ENCODE measurements at places on chromosomes 13 and 19.
A peak's percentile ranks its signal among the peaks of the same experiment; 100 is the strongest.

DNA sequence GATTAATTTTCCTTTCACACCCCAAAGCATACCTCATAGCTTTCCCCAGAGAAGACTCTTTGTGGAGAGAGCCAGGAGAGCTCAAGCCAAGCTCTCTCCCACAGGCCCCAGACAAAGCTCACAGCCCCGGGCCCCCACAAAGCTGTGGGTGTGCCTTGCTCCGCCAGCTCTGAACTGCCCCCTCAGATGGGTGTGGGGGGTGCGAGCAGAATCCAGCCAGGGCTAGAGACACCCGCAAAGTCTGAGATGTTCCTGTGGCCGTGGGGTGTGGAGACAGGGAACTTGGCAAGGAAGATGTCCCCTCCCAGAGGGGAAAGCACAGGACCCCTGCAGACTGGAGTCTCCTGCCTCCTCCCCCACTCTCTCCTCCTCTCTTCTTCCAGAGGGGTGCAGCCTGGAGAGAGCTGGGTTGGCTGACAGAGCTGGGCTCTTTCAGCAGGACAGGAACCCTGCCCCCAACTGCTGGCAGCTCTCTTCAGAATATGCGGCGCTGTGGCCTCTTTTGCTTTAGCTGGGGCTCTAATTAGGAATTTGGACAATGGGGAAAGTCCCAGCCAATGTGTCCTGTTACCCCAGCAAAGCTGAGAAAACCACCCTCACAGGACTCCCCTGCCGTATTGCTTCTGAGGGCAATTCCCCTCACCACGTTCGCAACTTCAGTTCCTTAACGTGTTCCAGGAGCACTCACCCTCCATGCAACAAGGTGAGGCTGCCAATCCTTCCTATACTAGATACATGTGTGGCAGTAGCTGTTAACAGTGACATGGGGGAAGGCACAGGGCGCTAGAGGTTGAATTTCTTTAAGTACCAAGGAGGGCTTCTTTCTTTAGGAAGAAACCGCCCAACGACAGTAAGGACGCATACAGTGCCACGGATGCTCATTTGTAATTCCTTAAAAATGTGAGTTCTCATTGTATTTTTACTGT lies 170.0 kb downstream of the COL4A1 start:
- no peak for DNase-seq

- DNase-seq = no peak
Observed at GRCh38 chr13:31588316-31588715, 151.0 kb upstream of the RXFP2 start.

GRCh38 chr13:50732712-50733111 lies 110.8 kb downstream of the DLEU7 start:
- DNase-seq = no peak

DNA sequence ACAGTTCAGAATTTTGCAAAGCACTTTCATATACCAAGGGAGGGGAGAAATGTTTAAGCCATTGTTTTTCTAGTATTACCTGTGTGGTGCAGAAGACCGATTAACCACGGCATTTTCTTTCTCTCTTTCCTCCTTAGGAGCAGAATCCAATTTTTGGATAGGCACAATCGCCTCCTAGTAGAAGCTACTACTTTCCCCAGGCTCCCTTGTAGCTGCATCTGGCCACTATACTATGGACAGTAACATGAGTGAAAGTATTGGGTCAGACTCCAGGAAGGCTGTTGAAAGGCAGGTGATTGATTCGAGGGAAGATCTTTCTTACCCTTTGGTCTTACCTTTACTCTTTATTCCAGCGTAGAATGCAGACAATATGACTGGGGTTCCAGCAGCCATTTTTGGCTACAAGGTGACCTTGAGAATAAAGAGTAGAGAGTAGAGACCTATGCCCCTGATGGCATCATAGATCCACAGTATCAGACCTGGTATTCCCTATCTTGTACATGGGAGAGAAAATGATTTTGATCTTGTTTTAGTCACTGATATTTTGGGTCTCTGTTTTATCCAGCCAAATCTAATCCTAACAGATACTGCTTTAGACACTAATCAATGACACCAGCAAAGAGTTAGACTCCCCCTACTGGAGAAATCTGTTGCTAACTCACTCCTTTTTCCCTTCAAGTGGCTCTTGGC lies 77.0 kb downstream of the LRRC63 start:
- DNase-seq = no peak

DNA sequence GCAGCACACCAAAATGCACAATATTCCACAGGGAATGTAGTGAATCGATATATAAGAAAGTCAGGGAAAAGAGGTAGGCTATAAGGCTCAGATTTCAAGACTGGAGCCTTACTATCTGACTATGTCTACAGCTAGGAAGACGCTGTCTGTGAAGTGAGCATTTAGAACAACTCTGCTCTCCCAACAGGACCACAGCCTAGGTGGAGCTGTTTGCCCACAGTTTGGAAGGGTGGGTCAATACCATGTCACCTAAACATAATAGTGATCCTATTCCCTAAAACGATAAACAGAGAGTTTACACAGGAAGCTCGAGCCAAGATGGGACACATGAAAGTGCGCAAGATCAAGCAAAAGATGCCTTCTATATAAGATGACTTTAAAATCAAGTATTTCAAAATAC lies 2486.0 kb upstream of the PCDH20 start:
- no peak for DNase-seq

- no peak for DNase-seq
Observed at GRCh38 chr13:107574517-107575210, 640.7 kb downstream of the LIG4 start.

- DNase-seq = no peak
Observed at GRCh38 chr19:30401956-30402355, 29.8 kb downstream of the ZNF536 start.

- no peak for DNase-seq
Observed at GRCh38 chr13:91085127-91085526, 262.4 kb upstream of the MIR17HG start.

- no peak for DNase-seq
Observed at GRCh38 chr19:40378509-40378908, 11.5 kb downstream of the HIPK4 start.

GRCh38 chr19:55161571-55162322 lies 4.2 kb upstream of the TNNI3 start:
- no peak for DNase-seq

- no peak for DNase-seq
Observed at GRCh38 chr13:79481685-79482052, 714 bp downstream of the NDFIP2 start.

DNA sequence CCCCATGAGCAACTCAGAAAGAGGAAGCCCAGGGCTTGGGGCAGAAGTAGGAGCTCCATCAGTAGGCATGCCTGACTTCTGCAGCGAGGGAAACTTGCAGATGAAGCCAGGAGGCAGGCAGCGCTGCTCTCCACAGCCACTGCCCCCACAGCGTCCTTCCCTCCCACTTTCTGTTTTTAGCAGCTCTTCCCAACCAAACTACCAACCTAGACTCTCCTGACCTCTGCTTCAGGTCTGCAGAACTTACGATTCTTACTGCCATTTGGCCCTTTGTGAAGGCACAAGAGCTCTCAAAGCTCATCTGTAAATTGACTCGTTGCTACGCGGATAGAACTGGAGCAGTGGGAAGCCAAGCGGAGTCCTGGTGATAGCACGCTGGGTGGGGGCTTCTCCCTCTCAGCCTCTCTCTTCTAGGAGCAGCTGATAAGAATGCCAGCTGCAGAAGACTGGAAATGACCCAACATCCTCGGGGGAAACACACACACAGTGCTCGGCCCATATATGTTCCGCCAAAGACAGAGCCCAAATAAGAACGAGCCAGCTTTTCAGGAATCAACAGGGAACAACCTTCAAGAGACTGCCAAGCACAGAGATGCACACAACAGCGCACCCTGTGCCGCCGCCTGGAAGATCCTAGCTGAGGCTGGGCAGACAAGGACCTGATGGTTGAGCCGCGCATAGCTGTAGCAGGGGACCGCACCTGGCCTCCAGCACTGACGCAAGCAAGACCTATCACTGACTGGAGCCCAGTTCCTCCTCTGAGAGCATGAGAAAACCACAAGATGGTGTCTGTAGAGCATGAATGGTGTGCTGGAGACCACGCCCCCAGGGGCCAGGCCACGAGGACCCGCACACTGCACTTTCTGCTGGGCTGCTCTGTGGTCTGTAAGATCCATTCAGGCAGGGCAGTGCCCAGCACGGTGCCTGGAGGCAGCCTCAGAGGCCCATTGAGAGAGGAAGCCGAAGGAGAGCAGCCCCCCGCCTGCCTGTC lies 15.9 kb upstream of the SLC35E1 start:
- DNase-seq = no peak

- DNase-seq = no peak
Observed at GRCh38 chr13:98507282-98507797, 69.6 kb downstream of the STK24 start.

DNA sequence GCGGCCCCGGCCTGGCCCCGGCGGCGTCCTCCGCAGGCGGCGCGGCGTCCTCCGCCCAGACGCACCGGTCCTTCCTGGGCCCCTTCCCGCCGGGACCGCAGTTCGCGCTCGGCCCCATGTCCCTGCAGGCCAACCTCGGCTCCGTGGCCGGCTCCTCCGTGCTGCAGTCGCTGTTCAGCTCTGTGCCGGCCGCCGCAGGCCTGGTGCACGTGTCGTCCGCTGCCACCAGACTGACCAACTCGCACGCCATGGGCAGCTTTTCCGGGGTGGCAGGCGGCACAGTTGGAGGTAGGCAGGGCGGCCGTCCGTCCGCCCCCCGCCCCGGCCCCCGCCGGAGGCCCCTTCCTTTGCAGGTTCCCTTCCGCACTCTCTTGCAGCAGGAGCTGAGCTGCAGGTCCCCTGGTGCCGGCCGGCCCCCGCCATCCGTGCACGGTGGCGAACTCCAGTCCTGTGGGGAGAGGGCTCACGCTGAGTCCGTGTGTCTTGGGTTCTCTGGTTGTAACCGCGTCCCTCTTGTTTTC lies 9.2 kb downstream of the PLEKHJ1 start:
- no peak for DNase-seq

- DNase-seq = no peak
Observed at GRCh38 chr13:82934000-82934399, 948.3 kb downstream of the SLITRK1 start.

- no peak for DNase-seq
Observed at GRCh38 chr19:19134687-19135158, 3.6 kb downstream of the TMEM161A start.

DNA sequence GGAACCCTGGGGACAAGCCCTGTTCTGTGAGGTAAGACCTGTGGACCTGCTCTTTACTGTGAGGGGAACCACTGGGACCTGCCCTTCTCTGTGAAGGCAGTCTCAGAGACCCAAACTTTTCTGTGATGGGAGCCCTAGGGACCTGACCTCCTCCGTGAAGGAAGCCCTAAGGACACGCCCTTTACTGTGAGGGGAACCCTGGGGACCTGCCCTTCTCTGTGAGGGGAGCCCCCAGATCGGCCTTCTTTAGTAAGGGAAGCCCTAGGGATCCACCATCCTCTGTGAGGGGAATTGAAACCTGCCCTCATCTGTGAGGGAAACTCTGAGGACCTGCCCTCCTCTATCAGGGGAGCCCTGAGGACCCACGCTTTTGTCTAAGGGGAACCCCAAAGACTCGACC lies 343.5 kb downstream of the UQCRFS1 start:
- DNase-seq = no peak

DNA sequence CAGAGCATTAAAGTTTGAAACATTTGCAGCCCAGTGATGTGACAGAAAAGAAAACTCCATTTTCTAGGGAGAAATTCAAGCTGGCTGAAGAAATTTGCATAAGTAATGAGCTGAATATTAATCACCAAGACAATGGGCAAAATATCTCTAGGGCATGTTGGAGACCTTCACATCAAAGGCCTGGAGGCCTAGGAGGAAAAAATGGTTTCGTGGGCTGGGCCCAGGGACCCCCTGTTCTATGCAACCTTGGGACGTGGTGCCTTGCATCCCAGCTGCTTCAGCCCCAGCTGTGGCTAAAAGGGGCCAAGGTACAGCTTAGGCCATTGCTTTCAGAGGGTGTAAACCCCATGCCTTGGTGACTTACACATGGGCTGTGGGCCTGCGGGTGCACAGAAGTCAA lies 5.7 kb upstream of the CLEC4M start:
- DNase-seq = no peak

- no peak for DNase-seq
Observed at GRCh38 chr13:68066879-68067513, 836.9 kb upstream of the PCDH9 start.

DNA sequence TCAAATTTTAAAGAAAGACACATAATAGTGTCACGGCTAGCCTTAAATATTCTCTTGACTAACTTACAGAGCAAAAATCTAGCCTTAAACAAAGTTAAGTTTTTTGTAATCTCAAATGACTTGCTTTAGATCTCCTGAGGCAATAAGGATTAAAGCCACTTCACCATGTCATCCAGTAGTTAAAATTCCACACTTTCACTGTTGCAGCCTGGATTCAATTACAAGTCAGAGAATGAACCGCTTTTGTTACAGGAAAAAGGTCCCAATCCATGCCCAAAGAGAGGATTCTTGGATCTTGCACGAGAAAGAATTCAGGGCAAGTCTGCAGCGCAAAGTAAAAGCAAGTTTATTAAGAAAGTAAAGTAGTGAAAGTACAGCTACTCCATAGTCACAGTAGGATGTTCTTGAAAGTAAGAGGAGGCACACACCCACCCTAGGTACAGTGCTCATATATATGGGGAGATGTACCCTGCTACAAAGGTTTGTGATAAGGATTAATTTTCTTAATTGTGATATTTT lies 34.6 kb upstream of the CD177 start:
- no peak for DNase-seq

DNA sequence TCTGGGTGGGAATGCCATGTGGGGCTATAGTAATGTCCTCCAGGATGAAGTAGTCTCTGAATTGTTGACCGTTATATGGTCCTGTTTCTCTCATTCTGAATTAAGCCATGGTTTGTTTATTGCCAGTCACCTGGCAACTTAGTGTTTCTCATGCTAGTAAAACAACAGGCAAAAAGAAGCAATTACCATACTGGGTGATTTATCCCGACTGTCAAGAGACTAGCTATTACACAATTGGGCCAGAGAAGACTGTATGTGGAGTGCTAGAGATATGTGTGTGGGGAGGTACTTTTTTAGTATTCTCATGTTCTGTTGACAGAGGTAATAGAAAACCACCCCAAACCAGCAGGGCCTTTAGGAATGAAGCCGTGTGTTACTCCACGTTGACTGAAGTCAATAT lies 258.2 kb downstream of the TDRD3 start:
- DNase-seq = no peak

DNA sequence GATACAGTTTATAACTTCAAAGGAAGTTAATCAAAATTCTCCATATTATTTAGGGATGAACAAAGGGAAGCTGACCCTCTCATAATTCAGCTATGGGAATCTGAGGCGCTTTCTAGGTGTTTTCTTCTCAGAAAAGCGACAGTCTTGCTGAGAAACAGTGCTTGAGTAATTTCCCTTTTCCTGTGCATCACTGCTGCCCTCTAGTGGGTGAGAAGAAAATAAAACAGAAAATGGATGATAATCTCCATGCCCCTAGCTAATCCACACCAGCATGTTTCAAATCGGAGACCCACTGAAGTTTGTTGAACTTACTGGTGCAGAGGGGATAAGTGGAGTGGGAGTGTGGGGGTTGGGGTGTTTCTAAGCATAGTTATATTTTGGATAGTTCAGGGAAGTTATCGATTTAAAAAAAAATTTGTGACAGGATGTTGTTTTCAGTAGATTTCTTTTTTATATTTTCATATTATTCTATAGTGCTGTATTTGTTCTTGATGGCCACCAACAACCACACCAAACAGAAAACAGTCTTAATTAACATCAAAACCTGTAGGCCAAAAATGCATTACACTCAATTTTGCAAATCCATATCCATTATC lies 21.4 kb downstream of the LCP1 start:
- DNase-seq = peak; percentile 39

- no peak for DNase-seq
Observed at GRCh38 chr19:16585808-16586476, 13.7 kb upstream of the SLC35E1 start.
